ENCODE measurements at places on chromosomes 4 and X. TPM values are rescaled to one million over a fixed set of nuclear protein-coding genes. Genes with fewer than 3 reads are reported as not detected.

The USP17L29 gene
- not detected for total RNA-seq

GRCh38 chrX:46713672-46714490 is 45.0 kb downstream of the SLC9A7 start:
- no peak for DNase-seq

GRCh38 chr4:72631296-72631695 is 62.3 kb upstream of the ADAMTS3 start:
- no peak for DNase-seq

The FAM133A gene
- total RNA-seq, result not detected

- DNase-seq, result no peak
These were observed 2.7 kb upstream of the HCCS start for GRCh38 chrX:11108253-11108941.

GRCh38 chr4:2497931-2498330 is 29.0 kb downstream of the RNF4 start:
- DNase-seq, result no peak

- peak; percentile 26 for DNase-seq
These were observed 32.7 kb upstream of the RASGEF1B start for GRCh38 chr4:81504112-81505003.

The SLC6A14 gene
- total RNA-seq, result 11.0 TPM

The HNRNPDL gene
- total RNA-seq, result 104 TPM

GRCh38 chrX:45200741-45201234 is at the start of gene DIPK2B:
TSS of gene DIPK2B (minus strand) at chrX:45200876. CDS start at chrX:45200826, 50 bp downstream.
- no peak for DNase-seq
